Stimulated activated CD8-positive, alpha-beta memory T cell treated with anti-CD3 and anti-CD28 coated beads, Interleukin-2, amount 100 ng/mL, for 1 hour (primary cell): ENCODE measurements at places on chromosomes 13 and 19.

DNA sequence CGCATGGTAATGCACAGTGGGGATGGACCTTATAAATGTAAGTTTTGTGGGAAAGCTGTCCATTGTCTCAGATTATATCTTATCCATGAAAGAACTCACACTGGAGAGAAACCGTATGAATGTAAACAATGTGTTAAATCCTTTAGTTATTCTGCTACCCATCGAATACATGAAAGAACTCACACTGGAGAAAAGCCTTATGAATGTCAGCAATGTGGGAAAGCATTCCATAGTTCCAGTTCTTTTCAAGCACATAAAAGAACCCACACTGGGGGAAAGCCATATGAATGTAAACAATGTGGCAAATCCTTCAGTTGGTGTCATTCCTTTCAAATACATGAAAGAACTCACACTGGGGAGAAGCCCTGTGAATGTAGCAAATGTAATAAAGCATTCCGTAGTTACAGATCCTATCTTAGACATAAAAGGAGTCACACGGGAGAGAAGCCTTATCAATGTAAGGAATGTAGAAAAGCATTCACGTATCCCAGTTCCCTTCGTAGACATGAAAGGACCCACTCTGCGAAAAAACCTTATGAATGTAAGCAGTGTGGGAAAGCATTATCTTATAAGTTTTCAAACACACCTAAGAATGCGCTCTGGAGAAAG lies 13.8 kb downstream of the ZNF763 start:
- no peak for DNase-seq

DNA sequence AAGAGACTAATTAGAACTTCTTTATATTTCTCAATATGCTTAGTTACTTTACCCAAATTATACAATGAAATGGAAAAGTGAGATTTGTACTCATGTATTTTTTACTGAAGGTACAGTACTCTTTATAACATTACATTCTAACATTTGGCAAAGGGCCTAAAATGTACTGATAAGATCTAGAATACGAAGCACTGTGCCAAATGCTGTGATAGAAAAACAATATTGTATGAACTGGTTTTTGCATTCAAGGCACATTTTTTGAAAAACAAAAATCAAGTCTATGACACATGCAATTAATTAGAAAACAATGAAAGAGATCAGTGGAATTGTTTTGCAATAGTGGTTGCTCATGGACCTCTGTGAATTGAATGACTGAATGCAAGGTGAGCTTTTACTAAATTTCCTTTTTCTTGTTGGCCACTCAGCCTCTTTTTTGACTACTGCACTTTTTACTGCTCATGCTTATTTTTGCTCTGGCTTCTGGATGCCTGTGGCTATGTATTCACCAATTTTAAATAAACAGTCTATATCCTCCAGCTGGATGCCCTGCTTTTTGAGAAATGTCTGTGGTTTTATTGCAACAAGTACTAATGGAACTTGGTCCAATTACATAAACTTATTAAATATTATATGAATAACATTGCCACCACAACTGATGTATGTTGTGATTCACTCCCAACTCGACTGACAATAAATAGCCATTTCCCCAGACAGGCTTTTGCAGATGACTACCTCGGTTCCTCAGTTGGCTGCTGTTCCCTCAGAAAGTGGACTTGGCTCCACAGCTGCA lies 41.4 kb upstream of the OBI1 start:
- DNase-seq: no peak

- DNase-seq: no peak
These were observed 61.3 kb downstream of the CELF5 start for GRCh38 chr19:3285647-3286176.

DNA sequence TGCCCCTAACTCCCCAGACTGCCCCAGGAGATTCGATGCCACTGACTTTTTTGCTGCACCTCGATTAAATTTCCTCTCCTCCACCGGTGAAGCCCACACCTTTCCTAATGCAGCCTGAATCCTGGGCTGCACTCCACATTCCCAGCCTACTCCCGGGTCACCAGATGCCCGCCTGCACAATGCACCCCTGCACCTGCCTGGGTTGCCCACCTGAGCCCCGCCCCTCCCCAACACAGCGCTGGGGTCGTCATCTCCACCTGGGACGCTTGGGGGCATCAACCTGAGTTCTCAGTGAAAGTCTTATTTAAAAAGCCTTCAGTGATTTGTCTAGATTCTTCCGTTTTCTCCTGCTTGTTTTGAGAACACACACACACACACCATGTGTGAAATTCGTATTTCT lies 24.5 kb upstream of the DPP9 start:
- no peak for DNase-seq

DNA sequence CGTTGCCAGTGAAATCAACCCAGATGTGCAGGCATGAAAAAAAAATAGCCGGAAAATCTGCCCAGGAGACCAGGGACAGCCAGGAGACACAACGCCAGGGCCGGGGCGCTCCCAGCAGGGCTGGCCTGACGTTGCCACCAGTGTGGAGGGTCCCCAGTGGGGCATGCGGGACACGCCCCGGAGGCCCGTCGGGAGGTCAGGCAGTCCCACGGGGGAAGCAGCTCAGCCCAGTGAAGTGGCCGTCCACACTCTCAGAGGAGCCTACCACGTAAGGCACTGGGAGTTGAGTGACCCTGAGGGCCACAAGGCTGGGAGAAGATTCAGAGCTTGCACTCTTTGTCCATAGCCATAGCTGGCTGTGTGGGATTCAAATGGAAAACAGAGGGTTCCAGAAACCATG lies 53.2 kb upstream of the GAS6 start:
- DNase-seq: no peak

GRCh38 chr13:44399074-44399473 lies 25.4 kb downstream of the SERP2 start:
- no peak for DNase-seq

GRCh38 chr19:15280048-15280725 lies 47.9 kb upstream of the EPHX3 start:
- no peak for DNase-seq

GRCh38 chr13:40662866-40663265 lies 3.6 kb downstream of the FOXO1 start:
- no peak for DNase-seq

DNA sequence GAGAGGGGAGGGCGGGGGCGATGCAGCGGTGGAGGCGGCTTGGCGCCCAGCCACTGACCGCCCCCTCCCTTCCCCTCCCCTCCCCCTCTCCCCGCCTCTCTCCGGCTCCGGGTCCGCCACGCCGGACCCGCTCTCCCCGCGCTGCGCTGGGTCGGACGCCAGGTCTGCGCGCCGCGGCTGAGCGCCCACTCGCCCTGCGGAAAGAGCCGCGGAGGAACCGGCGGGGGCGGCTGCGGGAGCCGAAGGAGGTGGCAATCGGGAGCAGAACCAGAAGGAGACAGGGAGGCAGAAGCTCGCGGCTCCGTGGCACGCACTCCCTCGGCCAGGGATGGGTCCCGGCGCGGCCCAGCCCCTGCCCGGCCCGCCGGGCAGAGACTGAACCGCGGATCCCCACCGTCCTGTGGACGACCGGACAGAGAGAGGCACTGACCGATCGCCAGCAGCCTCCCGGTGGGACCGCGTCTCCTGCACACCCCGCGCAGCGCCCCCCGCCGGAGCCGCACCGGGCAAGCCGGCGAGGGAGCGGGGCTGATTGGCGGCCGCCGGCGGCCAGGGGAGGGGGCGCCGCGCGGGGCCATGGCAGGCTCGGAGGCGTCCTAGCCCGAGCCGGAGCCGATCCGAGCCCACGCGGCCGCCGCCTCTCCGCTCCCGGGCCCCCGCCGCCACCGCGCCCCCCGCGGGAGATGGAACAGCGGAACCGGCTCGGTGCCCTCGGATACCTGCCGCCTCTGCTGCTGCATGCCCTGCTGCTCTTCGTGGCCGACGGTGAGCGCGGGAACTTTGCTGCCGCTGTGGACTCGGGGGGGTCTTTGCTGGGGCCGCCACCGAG lies at the start of gene VSTM2B:
TSS of gene VSTM2B (plus strand) at position 94 of the 829 bp plus-strand sequence. CDS start at position 684, 590 bp downstream.
- no peak for DNase-seq
